ENCODE measurements at places on chromosomes 3 and 15.

- DNase-seq, result no peak
Observed at GRCh38 chr3:87706176-87706575, 352.6 kb downstream of the CGGBP1 start.

- no peak for DNase-seq
Observed at GRCh38 chr3:38009807-38010591, 19.4 kb downstream of the VILL start.

- DNase-seq, result no peak
Observed at GRCh38 chr15:67832031-67832551, 6.8 kb downstream of the SKOR1 start.

DNA sequence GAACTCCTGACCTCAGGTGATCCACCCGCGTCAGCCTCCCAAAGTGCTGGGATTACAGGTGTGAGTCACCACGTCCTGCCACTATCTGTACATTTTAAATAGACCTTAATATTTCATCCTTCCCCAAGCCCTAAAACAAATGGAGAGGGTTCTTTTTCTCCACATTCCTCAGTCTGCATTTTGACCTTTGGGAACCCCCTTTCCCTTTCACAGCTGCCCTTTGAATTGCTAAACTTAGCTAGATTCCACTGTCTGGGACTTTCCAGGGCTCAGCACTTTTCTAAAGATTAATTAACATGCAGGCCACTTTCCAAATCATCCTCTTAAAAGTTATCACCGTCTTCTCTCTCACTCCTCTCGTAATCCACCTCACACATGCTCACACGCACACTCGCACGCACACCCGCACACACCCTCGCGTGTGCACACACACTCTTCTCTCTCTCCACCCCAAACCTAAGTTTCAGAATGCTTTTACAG lies 124.2 kb downstream of the TMCO5A start:
- no peak for DNase-seq

- DNase-seq, result no peak
Observed at GRCh38 chr3:111803123-111803593, 55.9 kb upstream of the PHLDB2 start.
